ENCODE measurements at places on chromosomes 13 and 19.

GRCh38 chr19:3062165-3063105 is at the start of gene TLE5:
Gene TLE5 (minus strand): TSS chr19:3062495. CDS start chr19:3062200, 295 bp downstream.
- peak; percentile 85 for DNase-seq

DNA sequence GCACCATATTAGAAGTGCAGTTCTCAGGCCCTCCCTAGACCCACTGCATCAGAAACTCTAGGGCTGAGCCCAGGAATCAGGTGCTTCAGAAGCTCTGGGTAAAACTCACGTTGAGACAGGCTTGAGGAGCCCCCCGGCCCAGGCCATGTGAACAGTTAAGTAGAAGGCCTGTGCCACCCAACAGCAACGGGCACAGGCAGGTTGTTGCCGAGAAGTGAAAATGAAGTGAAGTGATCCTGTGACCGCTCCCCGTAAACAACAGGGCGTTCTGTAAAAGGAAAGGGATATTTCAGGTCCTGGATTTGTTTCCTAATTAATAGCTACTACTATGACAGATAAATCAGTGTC is 128.8 kb downstream of the ATP11A start:
- DNase-seq, result no peak

- DNase-seq, result no peak
These were observed 2.8 kb upstream of the IFI30 start for GRCh38 chr19:18170714-18171255.

GRCh38 chr19:32287811-32288227 is 57.6 kb upstream of the ZNF507 start:
- no peak for DNase-seq
